ENCODE measurements at places on chromosomes 5 and 9. TPM values are rescaled to one million over a fixed set of nuclear protein-coding genes. Genes with fewer than 3 reads are reported as not detected.

- ATAC-seq = no peak
Observed at GRCh38 chr5:90598293-90598692, 39.7 kb downstream of the ADGRV1 start.

DNA sequence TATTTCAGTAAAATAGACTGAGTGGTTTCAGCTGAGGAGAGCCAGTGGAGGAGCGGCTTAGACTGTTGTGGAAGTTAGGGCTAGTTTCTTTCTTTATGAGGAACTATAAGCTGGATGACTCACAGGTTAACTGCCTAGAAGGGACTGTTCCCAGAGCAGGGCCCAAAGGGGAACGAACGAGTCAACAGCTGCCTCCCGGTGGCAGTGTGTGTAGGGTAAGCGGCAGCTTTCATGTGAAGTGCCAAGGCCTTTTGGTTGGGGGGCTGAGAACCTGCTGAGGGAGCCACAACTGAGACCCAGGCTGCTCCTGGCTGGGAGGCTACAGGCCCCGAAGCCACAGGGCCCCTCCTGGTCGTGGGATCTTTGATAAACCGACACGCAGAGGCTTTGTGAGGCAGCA lies 7.0 kb downstream of the SQSTM1 start:
- no peak for ATAC-seq

DNA sequence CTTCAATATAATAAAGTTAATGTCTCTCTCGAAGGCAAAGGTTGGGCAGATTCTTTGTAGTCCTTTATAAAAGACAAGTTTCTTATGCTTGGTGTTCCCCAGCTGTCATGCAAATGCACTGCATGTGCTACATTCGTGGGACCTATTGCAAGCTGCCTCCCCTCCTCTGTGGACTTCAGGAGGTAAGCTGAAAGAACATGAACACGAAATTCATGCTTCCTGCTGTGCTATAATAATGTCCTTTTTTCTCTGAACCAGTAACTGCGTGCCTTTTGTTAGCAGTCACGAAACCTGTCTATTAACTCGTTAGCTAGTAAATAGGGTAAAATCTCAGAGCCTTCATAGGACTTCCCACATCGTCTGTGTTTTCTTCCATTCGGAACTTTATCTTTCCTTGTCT lies 363.5 kb downstream of the CDH9 start:
- no peak for ATAC-seq

GRCh38 chr5:96439477-96440184 lies 6.6 kb upstream of the PCSK1 start:
- no peak for ATAC-seq

- ATAC-seq = no peak
Observed at GRCh38 chr9:127654619-127655018, 42.5 kb downstream of the STXBP1 start.

- peak; percentile 47 for ATAC-seq
Observed at GRCh38 chr5:139746691-139747582, 48.7 kb upstream of the PSD2 start.

- no peak for ATAC-seq
Observed at GRCh38 chr5:176190886-176191755, 47.1 kb upstream of the SIMC1 start.

PHF19 gene
- 55.5 TPM for total RNA-seq

GRCh38 chr5:57577432-57578175 lies 95.0 kb upstream of the ACTBL2 start:
- no peak for ATAC-seq

- no peak for ATAC-seq
Observed at GRCh38 chr9:4066682-4067081, 233.2 kb downstream of the GLIS3 start.

DNA sequence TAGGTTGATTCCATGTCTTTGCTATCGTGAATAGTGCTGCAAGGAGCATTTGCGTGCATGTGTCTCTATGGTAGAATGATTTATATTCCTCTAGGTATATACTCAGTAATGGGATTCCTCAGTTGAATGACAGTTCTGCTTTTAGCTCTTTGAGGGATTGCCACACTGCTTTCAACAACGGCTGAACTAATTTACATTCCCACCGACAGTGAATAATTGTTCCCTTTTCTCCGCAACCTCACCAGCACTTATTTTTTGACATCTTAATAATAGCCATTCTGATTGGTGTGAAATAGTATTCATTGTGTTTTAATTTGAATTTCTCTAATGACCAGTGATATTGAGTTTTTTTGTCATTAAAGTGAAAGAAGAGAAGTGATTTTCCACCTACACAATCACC lies 18.5 kb downstream of the IFNA5 start:
- ATAC-seq = no peak

DNA sequence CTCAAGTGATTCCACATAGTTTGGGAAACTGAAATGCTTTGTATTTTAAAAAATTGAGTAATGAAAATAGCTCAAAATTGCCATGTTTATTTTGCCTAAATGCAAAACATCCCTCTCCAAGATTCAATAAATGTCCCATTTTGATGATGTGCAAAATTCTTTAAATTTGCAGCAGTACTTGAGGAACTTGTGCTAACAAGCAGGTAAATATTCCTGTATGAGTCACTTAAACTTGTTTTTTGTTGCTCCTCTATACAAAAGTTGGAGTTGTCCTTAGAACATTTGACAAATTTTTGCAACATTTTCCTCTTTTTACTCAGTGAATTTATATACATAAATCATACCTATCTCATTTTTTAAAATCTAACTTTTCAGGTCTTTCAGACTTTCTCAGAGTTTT lies 280.2 kb downstream of the CDH12 start:
- no peak for ATAC-seq

DNA sequence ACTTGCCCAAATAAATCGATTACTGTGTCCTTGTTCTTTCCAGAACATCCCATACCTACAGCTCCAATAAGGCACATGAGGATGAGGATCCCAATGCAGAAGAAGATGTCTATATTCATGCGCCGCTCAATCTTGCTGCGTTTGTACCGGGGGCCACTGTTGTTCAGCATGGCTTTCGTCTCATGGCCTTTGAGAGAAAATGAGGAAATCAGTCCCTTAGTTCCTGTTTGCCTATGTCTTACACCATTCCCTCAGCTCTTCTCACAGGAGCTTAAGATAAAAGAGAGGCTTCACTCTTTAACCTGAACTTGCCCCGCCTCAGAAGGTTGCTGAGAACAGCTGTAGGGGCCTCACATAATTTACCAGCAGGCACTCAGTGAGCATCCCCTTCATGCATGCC lies 211.6 kb downstream of the ATP10B start:
- no peak for ATAC-seq

GRCh38 chr5:154118893-154119336 lies 71.6 kb upstream of the GALNT10 start:
- ATAC-seq = peak; percentile 36

DNA sequence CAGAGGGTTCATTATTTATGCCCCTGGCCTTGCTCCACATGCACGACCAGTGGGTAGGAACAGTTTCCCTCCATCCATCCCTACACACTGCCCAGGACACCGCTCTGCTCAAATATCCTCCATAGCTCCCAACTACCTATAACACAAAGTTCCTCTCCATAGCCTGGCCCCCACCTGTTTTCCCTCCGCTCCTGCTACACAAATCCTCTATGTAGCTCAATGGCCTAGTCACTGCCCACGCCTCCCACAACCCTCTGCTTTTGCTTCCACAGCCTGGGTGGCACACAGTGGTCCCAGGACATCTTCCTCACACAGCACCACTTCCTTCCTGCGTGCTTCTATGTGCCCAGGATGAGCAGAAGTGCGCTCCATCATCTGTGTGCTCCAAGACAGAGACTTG lies 20.4 kb downstream of the REXO4 start:
- no peak for ATAC-seq

DNA sequence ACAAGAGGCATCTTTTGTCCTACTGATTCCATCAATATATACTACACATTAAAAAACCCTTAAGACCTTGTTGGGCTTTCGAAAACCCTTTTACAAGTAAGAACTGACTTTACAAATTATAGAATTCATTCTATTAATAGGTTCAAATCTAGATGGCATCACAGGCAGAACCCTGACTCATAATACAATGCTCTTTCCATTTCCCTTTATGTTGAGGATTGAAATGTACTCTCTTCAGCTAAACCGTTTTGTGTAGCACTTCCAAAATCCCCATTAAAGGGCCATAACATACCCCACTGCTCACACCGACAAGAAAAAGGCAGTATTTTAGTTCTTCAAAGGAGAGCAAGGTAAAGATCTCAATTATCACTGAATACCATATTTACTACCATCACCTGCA lies 11.2 kb downstream of the CSNK1A1 start:
- no peak for ATAC-seq

- no peak for ATAC-seq
Observed at GRCh38 chr9:20559231-20559890, 62.9 kb downstream of the MLLT3 start.

- no peak for ATAC-seq
Observed at GRCh38 chr9:4566806-4567205, 76.5 kb downstream of the SLC1A1 start.

DNA sequence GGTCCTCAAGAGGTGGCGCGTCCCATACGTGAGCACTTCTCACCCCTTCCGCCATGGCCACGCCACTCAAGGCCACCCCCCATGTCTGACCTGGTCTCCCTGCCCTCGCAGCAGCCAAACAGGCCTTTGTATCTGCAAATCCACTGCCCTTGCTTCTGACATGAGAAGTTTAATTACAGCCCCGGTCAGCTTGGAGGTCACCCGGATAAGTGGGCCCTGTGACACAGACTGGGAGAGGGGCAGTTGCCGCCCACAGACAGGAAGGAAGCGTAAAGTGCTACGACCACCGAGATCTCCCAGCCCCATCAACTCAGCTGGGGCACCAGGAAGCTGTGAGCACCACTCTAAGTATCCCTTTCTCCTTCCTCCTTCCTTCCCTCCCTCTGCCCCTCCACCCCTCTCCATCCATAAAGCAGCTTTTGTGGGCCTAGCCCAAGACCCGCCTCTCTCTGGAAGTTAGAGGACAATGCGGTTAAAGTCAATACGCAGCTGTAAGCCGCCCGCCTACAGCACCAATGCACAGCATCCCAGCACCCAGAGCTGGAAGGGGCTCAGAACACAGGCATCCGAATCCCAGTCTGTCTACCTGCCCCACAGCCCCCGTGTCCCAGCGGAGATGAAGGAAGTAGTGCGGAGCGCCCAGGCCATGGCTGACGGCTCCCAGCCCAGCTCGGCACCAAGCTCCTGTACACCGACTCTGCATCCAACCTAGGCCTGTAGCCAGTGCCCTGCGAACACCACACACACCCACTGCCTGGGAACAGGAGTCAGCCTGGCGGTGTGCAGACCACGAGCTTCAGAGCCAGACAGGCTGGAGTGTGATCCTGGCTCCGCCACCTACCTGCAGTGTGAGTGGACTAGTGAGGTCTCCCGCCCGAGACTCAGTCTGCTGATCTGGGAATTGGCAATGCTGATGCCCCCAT lies 44.8 kb upstream of the RNF130 start:
- ATAC-seq = no peak

GRCh38 chr9:110659891-110660541 lies 8.6 kb upstream of the MUSK start:
- ATAC-seq = peak; percentile 74

NR5A1 gene
- 0.17 TPM for total RNA-seq

GRCh38 chr5:149152317-149152746 lies 11.0 kb downstream of the ABLIM3 start:
- ATAC-seq = no peak

SERF1A gene
- total RNA-seq = 17.9 TPM

GRCh38 chr9:76803762-76804161 lies 39.5 kb downstream of the PCA3 start:
- no peak for ATAC-seq

CDH9 gene
- total RNA-seq = 0.24 TPM

HTR1A gene
- 0.25 TPM for total RNA-seq

GRCh38 chr5:43606351-43606750 lies 3.4 kb downstream of the NNT start:
- ATAC-seq = no peak

All from motor neuron (in vitro differentiated cells).